ENCODE measurements at places on chromosomes 6 and 20.
A peak's percentile ranks its signal among the peaks of the same experiment; 100 is the strongest.

- DNase-seq = no peak
These were observed 22.4 kb upstream of the RALY start for GRCh38 chr20:33971147-33971975.

DNA sequence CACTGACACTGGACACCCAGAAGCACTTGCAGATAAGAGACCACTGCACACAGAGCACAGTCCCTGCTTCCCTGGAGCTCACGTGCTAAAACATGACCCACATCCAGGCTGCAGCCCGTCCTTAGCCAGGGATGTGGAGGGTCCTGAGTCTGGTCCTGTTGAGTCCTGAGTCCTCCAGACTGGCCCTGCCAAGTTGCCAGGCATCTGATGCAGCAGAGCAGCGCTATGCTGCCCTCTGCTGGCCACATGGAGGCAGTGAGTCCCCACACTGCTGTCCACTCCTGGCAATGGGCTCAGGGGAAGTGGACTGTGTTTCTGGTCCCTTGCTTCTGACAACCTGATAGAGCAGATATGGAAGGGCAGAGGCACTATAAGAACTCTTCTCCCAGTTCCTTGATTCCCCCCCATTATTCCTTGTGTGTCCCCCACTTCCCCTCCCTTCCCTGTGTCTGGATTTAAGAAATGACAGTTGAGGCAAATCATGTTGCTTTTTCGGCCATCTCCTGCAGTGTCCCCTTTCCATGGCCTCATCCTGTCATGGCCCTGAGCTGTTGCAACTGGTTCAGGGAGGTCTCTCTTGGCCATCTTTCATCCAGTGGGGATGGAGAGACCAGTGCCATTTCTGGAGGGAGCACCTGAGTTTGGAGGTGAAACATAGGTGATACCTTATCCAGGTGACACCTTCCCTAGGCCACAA lies 86.0 kb downstream of the DHX35 start:
- DNase-seq = peak; percentile 69

DNA sequence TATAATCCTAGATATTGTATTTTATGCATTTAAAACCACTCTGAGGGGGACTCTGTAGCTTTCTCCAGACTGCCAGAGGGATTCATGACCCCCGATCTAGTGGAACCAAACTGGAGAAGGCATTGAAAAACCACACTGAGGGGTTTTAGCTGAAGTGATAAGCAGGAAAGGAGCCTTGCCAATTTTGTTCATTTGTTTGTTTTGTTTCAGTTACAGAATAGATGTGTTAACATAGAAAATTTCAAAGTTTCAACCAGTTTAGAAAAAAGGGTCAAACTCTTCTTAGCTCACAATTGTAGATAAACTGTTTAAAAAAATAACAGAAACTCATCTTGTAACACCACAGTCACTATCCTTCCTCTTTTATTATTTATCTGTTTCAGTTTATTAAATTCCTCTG lies 19.8 kb downstream of the TAB2 start:
- DNase-seq = no peak

DNA sequence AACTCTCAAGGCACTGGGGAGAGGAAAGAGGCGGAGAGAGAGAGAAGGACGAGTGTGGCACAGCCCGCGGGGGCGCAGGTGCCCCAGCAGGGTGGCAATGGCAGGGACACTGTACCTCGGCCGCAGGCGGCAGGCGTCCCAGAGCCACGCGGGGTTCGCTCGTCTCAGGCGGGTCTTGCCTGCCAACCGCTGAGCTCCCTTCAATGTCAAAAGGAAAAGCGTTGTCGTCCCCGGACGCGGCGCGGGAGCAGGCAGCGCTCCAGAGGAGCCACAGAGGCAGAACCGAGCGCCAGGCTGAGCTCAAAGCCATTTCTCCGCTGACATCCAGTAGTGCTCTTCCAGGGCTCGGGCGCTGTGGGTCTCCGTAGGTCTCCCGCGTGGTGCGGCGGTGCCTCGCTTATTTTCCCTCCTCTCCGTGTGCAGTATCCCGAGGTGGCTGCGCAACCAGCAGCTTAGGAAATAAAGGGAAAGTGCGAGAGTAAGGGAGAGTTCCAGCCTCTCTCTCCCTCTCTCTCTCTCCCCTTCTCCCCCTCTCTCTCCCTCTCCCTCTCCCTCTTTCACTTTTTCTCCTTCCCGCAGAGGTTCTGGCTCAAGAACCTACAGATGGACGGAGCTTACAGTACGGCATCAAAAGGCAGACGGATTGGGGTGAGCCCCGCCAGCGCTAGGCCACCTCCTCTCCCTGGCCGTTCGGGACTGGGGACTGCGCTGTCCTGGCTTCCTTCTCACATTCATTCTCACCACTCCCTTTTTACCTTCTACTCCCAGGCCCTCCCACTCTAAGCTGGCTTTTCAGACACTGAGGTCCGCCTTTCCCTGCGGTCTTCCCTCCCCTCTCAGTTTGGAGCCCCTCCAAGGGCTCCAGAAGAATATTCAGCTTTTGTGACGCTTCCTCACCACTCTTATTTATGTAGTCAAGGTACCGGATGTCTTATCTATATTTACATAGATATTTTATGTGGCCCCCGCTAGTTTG lies at the start of gene LAMA4:
LAMA4 (minus strand) TSS at position 727 of the 976 bp plus-strand sequence; CDS start at position 310, 417 bp downstream.
- peak; percentile 21 for DNase-seq

- peak; percentile 83 for DNase-seq
These were observed 6.2 kb downstream of the LINC00237 start for GRCh38 chr20:21099751-21100577.

GRCh38 chr6:126539022-126539421 lies 199.1 kb downstream of the CENPW start:
- no peak for DNase-seq

DNA sequence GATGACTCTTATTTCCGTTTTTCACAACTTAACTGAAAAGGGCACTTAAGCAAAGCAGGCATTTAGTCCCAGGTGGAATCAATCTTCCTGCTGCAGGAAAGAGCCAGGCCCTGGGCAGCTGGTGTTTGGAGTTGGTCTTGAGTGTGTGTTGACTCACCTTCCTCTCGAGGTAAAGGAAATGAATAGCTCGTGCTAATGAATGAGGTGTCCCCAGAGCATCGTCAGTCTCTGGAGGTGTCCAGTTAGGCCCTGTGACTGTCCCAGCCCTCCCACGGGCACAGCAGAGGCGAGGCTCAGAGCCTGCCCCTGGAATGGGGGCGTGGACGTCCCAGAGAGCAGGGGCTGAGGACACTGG lies 277.7 kb downstream of the NRN1 start:
- no peak for DNase-seq

DNA sequence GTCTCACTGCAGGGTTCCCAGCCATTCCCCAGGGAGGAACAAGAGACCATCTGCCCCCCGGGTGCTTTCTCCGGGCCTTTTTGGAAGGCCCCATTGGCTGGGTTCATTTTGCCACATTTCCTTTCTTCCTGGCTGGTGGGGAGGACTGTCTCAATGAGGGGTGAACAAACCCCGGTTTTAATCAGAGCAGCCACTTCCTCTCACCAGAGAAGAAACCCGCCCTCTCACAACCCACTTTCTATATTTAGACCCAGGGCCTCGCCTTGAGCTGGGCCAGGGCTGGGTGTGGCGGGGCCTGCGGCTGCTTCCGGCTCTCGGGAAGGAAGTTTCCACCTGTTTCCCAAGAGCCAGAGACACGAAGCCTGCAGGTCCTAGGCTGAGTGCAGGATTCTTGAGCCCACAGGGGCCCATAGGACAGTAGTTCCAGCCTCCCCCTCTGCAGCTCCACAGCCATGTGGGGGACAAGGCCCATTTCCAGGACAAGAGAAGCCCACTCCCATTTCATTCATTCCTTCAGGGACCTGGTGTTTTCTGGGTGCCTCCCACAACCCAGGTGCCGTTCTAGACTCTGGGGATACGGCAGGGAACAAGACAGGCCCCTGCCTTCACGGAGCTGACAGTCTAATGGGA lies 41.8 kb downstream of the RBM38 start:
- DNase-seq = no peak

DNA sequence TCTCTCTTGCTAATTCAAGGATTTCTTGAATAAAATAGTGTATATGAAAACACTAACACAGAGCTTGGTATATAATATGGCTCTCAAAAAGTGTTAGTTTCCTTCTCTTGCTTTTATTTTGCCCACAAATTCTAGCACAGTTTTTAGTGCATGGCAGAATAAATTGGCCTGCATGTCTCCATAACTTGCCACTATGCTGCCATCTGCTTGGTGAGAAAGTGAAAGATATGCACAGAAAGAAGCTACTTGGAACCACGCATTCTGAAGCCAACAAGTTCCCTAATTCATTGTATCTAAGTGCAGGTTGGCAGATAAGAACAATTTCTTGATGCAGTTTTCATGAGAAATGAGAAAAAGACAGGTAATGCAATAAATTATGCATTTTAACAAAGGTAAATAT lies 101.2 kb downstream of the EPHA7 start:
- no peak for DNase-seq

DNA sequence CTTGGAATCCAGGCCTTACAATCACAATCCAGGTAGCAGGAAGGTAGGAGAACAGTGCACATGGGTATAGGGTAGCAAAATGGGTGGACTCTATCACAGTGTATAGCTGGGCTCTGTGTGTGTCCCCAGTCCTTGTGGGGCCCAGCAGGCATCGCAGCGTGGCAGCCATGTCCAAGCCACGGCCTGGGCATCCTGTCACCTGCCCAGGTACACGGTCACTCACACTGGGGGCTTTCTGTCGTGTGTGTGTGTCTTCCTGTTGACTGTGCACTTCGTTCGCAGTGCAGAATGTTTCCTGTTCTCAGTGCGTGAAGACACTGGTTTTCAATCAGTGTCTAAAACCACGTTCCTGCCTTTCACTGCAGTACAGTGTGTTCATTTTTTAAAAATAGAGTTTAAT lies 523.2 kb upstream of the JARID2 start:
- DNase-seq = no peak

DNA sequence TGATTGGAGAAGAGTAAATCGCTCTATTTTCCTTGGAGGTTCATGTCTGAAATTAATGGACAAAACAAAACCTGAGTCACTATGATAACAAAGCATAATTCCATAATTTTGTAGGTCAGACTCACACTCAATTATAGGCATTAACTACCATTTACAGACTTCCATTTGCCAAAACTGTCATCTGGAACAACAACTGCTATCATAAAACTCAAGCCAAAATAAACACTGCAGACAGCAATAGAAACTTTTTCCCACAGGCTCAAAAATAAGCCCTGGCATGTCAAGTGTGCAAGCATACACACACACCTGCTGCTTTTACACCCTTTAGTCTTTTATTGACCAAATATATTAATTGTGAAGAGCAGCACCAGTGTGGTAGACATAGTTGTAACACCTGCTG lies 7.1 kb downstream of the MRPS10 start:
- peak; percentile 56 for DNase-seq

DNA sequence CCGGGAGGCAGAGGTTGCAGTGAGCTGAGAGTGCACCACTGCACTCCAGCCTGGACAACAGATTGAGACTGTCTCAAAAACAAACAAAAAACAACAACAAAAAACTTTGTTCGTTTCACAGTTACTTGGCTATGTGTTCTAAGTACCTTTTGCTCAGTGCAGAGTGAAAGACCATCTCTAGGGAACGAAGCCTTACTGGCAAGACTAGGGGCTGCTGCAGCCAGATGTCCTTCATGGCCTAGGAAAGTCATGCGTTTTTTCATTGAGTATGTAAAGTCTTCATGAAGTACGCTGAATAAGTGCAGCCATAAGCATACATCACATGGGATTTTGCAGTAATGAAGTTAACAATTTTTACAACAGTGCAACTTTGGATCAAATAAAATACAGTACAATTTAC lies 111.1 kb downstream of the JARID2 start:
- no peak for DNase-seq

GRCh38 chr6:35152067-35152707 lies 11.0 kb upstream of the TCP11 start:
- DNase-seq = no peak

DNA sequence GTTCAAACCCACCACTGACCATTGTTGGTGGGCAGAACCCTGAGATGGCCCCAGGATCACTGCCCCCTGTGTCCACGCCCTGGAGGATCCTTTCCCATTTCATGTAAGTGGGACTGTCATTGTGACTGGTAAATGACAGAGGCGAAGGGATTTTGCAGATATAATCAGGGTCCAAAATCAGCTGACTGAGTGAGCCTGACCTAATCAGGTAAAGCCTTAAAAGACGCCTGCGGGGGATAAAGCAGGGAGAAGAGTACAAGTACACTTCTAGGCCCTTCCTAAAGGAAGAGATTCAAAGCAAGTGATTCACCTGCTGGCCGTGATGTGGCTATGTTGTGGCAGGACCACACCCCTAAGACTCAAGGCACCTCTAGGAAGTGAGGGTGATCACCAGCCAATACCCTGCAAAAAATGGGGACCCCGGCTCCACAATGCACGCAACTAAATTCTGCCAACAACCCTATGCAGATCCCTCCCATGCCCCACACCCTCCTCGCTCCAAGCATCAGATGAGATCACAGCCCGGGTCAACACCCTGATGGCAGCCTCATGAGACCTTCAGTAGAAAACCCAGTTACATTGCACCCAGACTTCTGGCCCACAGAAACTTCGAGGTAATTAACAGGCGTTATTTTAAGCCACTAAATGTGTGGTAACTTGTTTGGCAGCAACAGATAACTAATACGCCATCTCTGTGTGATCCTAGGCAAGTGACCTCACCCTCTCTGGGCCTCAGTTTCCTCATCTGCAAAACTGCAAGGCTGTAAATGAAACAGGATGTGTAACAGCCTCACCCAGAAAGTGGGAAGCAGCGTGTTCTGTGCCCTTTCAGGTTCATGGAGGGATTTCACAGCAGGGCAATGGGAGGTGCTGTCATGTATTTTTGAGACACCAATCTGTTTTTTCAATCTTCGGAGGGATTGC lies 11.3 kb downstream of the PREX1 start:
- no peak for DNase-seq

GRCh38 chr20:11227602-11228001 lies 553.8 kb upstream of the JAG1 start:
- DNase-seq = no peak

- DNase-seq = peak; percentile 4
These were observed 395.3 kb downstream of the CD109 start for GRCh38 chr6:74091136-74091793.

Data from NCI-H1092 (cell line).